ENCODE measurements at places on chromosomes 16 and 17.

DNA sequence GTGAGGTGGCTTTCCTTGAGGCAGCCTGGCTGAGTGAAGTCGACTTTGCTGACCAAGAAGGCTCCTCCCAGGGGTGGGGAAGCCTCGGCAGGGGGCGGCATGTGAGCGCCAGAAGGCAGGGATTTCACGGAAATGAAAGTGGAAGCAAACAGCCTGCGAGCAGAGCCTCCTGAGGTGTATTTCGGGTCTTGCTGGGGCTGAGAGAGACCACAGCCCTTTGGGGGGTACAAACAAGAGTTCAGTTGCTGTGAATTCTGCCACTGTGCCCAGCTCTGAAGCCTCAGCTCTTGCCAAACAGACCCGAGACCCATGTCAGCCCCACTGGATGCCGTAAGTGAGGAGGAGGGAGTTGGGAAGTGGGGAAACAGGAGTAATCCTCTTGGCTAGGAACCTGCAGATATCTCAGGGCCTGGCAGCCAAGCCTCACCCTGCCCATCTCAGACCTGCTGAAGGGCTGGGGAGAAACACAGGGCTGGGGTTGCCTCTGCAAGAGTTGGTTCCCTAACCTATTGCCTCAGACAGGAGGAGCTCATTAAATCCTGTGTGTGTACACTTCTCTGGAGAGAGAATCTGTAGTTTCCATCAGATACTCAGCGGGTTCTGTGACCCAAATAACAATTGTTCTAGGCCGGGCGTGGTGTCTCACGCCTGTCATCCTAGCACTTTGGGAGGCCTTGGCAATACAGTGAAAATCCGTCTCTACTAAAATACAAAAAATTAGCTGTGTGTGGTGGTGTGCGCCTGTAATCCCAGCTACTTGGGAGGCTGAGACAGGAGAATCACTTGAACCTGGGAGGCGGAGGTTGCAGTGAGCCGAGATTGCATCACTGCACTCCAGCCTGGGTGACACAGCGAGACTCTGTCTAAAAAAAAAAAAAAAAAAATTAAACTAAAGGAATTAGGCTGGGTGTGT lies at the start of gene IFI35:
IFI35 (plus strand) TSS at position 146 of the 913 bp plus-strand sequence; CDS start at position 310, 164 bp downstream.
- DNase-seq = peak; percentile 93

DNA sequence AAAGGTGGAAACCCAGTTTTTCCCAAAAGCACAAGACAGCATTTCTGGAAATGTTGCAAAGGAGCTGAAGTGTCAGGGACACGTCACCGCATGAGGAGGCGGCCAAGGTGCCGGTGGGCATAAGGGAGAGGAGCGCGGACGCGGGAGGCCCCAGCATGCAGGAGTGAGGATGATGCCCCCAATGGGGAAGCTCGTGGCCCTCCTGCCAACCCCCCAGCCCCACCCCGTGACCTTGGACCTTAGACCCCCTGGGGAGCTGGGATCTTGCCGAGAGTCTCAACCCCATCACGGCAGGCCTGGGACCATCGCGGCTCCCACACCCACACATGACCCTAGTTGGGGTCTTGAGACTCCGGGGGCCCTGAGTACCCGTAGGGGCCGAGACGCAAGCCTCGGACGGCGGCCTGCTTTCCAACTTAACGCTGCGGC lies 119.4 kb upstream of the METRNL start:
- DNase-seq = no peak

DNA sequence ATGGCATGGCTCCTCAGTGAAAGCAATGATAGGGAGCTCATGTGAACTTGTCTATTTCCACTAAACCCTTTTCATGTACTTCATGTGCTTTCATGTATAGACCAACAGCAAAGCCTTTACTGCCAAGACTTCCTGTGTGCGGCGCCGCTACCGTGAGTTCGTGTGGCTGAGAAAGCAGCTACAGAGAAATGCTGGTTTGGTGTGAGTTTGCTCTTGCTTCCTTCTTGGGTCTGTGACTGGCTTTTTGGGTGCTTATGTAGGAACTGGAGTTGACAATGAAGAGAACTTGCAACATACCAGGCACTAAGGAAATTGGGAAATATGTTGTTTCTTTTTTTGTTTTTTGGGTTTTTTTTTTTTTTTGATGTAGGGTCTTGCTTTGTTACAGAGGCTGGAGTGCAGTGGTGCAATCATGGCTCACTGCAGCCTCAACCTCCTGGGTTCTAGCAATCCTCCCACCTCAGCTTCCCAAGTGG lies 5.7 kb downstream of the SNX11 start:
- DNase-seq = peak; percentile 78

- no peak for DNase-seq
Observed at GRCh38 chr16:21959050-21959449, 5.9 kb downstream of the UQCRC2 start.

- DNase-seq = no peak
Observed at GRCh38 chr16:7421578-7421977, 88.9 kb downstream of the RBFOX1 start.

DNA sequence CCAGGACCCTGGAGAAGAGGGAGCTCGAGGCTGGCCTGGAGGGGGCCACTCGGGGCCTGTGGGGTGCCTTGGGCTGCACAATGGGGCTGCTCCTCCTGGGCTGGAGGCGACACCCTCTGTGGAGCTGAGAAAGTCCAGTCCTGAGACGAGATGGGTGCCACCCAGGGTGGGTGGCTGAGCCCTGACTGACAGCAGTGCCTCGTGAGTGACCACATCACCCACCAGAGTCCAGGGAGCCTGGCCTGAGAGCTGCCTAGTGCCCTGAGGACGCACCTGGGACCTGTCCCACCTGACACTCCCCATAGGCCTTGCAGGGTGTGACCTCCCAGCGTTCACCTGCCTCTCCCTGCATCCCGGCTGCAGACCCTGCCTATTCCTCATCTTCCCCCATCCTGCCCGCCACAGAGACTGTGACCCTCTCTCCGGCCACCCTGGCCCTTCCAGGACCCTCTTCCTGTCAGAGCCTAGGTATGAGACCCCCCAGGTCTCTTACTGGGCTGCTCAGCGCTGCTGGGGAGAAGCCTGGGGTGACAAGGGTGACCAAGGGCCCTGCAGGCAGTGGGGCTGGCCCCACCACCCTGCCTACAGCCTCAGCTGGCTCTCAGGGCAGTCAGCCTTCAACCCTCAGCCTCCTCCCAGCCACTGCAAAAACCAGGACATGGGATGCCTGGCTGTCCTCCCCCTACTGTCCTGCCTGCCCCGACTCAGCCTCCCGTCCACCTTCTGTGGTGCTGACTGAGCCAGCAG lies 41.2 kb downstream of the TNFRSF13B start:
- DNase-seq = no peak

DNA sequence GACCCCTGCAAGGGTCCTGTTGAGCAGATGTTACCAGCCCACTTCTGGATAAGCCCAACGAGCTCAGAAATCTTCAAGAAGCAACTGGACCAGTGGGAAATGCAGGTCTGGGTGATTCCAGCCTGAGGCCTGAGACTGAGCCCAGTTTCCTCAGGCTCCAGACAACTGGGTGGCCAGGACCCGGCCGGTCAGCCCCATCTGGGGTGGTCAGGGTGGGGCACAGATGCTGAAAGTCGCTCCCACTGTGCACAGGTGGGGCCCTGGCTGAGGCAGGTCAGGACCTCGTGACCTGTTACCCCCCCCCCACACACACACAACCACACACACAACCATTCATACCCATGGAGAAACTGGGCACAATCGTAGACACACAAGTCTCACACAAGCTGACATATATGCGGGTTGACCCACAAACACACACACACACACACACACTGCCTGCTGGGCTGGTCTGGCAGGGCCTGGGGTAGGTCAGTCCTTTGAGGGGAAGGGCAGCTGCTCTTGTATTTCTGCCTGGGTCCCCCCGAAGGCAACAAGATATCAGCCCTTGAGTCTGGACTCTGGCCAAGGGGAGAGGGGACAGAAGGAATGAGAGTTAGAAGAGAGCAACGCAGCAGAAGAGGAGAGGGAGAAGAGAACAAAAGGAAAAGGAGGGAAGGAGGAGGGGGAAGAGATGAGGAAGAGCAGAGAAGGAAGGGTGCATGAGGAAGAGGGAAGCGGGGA lies 99.0 kb upstream of the CDH5 start:
- DNase-seq = no peak

DNA sequence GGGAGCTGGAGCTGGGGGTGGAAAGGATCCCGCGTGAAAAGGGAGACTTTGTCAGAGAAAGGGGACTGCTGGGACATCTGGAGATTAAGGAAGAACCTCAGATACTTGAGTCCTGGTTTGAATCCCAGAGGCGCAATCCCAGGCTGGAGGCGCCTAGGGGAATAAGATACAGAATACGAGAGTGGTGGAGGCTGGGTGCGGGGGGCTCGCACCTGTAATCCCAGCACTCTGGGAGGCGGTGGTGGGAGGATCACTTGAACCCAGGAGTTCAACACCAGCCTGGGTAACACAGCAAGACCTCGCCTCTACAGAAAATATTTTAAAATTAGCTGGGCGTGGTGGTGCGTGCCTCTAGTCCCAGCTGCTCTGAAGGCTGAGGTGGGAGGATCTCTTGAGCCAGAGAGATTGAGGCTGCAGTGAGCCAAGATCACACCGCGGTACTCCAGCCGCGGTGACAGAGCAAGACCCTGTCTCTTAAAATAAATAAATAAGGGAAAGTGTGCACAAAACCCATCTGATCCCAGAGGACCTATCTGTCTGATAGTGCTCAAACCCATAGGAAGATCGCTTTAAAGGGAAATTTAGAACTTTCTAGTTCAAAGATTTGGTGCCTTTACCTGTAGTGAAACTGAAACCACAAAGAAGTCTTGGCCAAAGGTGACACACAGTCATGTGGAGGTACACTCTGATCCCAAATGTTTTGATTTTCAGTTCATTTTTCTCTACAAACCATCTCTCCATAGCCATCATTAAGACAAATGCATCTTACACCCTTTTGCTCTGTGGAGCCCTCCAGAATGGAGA lies 617 bp upstream of the SCRN2 start:
- DNase-seq = no peak

DNA sequence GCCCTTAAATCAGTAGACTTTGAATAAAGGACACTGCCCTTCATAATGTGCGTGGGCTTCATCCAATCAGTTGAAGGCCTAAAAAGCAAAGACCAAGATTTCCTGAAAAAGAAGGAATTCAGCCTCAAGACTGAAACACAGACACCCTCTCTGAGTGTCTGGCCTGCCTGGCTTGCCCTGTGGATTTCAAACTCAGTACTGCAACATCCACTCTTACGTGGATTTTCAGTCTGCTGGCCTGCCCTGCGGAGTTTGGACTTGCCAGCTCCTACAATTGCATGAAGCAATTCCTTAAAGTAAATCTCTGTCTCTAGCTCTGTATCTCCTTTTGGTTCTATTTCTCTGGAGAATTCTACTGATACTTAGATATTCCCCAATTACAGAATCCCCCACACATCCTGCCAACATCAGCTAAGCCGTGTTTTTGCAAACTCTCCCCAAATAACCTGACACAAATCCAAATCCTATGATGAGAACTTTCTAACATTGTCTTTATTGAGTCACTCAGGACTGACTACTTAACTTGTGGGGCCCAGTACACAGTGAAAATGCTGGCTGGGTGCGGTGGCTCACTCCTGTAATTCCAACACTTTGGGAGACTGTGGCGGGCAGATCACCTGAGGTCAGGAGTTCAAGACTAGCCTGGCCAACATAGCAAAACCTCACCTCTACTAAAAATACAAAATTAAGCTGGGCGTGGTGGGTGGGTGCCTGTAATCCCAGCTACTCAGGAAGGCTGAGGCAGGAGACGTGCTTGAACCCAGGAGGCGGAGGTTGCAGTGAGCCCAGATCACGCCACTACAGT lies 7.2 kb upstream of the TNFRSF17 start:
- DNase-seq = no peak

DNA sequence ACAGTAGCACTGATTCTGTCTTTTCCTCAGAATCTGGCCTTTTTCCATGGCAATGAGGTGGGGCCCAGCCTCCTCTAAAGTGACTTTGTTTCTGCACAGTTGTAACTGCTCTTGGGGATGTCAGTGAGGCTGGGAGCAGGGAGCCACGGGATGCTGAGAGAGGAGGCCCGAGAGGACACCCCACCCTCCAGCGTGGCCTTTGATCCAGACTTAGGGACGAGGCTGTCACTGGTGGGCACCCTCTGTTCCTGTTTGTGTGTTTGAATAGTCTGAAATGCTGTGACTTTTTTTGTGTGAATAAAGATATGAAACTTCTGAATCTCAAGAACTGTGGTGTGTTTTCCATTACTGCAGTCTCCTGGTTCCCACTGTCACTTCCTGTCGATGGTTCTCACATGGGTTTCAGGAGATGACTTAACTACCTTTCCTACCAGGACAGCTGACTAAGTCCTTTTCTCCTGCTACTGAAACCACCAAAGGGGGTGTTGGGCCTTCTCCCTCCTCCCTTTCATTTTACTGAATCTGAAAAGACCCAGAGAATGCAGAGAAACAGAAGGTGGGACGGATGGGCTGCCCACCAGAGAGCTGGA lies 18.6 kb downstream of the KCTD2 start:
- DNase-seq = no peak

DNA sequence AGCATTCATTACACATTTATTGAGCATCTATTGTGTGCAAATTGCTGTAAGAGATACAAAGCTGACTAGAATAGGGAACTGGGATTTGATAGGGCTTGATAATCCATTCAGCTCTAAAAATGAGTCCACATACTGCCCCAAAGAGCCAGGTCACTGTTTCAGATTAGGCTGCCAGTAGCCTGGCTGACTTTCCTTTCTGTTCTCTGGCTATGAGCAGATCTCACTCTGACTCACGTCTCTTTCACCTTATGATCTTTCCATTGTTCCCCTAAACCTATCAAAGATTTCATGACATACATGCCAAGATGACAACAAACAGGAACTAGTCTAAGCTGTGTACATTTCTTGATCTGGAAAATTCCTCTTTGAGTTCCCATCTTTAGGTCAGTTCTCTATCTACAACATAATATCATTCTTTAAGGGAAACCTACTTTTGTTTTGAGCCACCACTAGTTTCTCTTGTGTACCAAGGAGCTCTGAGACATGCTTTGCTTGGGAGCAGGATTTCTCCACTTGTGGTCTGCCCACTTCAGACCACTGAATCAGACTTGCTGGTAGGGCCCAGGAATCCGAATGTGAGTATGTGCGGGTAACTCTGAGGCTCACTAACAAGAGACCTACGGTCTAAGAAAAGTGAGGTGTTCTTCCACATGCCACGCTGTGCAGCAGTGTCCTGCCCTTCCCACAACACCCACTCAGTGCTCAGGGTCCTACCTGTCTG lies 40.9 kb upstream of the ICAM2 start:
- DNase-seq = no peak

DNA sequence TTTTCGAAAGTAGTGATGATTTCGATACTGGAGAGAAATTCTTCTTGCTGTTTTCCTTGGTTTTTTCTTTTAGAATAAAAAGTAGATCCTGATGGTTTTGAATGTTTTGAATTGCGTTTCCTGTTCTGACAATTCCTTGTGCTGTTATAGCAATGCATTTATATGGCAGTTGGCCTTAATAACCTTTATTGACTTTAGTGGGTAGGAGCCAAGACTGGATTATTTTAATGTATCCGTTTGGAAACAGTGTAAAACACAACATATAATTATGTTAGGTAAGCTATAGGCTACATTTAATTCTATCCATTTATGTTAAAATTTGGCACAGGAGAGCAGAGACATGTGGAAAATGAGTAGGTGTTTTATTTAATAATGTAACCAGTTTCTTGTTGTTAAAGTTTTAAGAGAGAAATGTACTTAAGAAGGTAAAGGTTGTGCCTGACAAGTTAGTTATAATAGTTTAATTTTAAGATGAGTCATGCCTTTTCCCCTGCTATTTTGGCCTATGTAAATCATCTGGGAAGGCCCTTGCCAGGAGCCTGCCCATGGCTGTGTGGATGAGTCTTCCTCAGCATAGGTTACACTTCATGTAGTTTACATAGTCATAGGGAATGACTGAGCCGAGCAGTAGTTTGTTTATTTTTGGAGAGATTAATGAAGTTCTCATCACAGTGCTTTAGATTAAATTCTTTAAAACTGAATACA lies 189.9 kb downstream of the FTO start:
- DNase-seq = no peak
